ENCODE measurements at places on chromosomes 2 and 18.

DNA sequence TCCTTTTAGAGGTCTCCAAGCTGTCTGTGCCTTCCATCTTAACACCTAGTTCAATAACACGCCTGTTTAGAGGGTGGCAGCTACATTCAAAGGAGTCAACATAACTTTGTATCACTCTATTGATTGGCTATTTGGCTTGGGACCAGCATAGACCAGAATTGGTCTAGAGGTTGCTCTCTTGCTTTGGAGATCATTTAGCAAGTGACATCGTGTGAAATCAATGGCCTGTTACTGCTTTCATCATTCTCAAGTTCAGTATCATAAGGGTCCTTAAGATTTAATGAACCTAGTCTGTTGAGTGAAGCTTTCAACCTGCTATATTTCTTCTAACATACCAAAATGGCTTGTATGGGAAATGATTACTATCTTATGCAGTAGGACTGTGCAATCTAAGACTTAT, 768.2 kb downstream of the NRXN1 start:
- no peak for DNase-seq

- DNase-seq, result no peak
Measured at GRCh38 chr2:187307606-187308005, 140.4 kb downstream of the CALCRL start.

- no peak for DNase-seq
Measured at GRCh38 chr2:88666576-88666975, 24.9 kb upstream of the RPIA start.

GRCh38 chr2:230869914-230870543, 5.3 kb downstream of the ITM2C start:
- DNase-seq, result no peak

GRCh38 chr2:203033395-203033794, 18.7 kb downstream of the NBEAL1 start:
- DNase-seq, result no peak

DNA sequence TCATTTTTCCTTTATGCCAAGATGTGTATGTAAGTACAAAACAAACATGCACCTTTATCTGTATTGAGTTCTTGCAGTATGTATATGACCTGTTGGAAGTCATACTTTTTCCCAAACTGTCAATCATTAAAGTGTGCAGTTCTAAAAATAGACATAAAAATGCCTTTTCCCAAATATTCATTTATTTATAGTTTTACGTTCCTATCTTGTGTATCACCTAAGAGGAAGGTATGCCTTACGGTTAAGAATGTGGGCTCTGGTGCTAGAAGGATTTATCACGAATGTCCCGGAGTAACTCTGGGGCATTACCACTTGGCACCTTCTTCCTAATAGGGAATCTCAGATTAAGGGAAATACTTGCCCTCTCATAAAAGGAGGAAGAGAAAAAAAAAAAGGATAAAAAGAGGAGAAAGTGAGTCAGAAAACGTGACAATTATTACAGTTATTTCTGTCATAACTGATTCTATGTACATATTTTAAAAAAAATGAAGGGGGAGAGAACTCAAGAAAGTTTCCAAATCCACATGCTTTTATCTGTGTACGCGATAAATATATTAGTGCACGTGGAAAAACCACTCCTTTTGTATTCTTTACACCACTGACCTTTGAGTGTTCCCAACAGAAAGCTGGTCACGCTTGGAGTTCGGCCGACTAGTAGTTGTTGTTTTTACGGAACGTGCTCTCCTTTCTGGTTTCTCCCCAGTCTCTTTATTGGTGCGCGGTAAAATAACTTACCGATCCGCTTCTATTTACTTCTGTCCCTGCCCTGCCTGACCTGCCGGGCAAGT, 721 bp downstream of the MCEE start:
- no peak for DNase-seq

DNA sequence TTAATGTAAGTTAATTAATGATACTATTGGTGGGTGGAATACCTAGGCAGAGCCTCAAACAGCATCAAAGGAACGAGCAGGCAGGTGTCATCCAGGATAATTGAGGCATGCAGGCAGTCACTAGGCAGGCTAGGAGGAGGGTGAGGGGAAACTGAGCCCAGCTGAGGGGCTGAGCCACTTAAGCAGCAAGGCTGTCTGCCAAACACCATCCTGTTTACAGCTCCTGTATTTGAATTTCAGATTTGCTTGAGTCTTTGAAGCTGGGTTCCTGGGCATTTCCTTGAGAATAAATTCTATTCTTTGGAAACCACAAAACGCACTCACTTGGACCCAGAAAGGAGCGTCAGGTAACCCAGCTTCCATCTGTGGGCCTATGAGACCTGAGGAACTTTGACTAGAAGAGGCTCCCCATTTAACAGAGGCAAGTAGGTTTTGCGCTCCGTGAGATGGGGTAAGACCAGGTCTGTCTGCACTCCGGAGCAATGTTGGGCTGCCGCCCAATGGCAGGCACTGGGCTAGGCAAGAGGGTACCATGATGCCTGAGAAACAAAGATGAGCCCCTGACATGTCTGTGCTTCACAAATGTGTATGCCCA, 2.0 kb downstream of the EDAR start:
- DNase-seq, result no peak

DNA sequence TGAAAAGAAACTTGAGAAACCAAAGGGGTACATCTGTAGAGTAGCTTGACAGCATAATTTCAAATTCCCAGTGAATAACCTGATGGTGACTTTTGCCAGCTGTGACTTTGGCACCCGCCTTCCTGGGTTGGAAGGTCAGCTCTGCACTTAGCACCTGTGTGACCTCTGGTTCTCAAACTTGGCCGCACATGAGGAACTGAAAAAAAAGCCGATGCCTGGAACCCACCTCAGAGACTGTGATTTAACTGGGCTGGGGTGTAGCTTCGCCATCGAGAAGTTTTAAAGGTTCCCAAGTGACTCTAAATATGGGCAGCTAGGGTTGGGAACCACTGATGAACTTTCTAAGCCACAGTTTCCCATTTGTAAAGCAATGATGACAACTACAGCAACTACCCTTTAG, 6.5 kb downstream of the EFEMP1 start:
- DNase-seq, result no peak

DNA sequence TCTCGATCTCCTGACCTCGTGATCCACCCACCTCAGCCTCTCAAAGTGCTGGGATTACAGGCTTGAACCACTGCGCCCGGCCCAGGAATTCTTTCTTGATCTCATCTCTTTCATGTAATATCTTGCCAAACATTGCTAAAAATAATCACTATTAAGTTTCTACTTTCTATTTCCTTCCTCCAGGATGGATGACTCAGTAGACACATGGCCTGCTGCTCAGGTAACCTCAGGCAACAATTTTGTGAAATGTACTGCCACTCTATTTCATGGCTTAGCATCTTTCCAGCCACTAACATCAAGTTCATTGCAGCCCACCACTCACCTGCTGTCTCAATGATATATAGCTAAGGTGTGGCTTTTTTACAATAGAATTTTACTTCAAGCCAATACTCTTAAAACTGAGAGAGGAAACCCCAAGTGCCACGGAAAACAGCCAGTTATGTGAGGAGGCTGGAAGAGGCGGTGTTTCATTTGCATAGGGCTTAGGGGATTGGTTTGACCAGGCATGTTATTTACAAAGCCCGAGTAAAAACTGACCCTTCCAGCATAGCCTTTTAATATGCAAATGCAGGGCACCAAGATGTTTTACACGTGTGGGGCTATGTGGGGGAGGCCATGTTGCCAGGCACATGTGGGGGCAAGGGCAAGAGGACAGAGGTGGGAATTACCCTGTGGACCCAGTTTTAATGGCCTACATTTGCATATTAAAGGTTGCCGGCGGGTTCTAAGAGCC, 11.3 kb upstream of the SUMO1 start:
- DNase-seq, result no peak

DNA sequence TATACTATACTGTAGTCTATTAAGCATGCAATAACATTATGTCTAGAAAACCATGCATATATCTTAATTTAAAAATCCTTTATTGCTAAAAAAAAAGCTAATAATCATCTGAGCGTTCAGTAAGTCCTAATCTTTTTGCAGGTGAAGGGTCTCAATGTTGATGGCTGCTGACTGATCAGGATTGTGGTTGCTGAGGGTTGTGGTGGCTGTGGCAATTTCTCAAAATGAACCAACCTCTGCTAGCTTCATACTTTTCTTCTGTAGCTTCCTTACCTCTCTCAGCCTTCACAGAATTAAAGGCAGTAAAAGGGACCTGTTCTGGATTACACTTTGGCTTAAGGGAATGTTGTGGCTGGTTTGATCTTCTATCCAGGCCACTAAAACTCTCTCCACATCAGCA, 235.8 kb downstream of the NBAS start:
- DNase-seq, result no peak

DNA sequence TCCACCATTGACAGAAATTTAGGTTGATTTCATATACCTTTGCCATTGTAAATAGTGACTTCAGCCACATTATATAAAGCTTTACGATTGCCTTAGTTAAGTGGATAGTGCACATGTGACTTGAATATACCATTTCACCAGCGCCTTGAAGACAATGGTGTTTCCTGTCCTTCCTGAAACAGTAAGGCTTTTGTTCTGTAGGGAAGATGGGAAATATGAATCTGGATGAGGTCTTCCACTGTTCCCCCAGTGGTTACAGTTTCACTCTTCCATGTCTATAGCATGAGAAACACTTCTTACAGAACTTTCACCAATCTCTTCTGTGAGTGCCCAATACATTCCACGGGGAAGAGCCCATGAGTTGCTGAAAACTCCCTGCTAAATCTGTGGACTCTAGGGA, 240.5 kb downstream of the TRIB2 start:
- DNase-seq, result no peak

- no peak for DNase-seq
Measured at GRCh38 chr2:12897181-12897580, 180.4 kb downstream of the TRIB2 start.

- DNase-seq, result no peak
Measured at GRCh38 chr2:57490741-57491140, 555.9 kb upstream of the VRK2 start.

DNA sequence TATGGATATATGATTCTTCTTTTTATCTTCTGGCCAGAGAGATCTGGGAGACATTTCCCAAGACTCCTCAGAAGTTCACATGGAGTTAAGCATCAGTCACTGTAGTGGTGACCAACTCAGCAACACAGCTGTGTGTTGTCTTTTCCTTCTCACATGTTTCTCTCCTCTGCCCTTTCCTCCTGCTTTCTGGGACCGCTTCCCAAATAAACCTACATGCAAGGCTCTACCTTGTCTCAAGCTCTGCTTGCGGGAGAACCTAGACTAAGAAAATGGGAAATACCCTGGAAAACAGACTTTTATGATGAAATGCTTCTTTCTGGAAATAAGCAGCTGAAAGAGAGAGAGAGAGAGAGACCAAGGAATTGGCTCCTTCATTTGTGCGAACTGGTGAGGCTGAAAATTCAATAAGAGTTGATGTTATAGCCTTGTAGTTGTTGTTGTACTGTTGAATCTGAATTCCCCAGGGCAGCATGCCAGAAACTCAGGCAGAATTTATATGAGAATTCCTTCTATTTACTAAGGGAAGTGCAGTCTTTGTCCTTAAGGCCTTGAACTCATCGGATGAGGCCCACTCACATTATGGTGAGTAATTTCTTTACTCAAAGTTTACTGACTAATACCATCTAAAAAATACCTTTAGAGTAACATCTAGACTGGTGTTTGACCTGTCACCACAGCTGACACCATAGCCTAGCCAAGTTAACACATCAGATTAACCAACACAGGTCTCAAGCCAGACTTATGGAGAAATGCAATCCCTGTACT, 22.7 kb upstream of the DSC1 start:
- DNase-seq, result no peak

DNA sequence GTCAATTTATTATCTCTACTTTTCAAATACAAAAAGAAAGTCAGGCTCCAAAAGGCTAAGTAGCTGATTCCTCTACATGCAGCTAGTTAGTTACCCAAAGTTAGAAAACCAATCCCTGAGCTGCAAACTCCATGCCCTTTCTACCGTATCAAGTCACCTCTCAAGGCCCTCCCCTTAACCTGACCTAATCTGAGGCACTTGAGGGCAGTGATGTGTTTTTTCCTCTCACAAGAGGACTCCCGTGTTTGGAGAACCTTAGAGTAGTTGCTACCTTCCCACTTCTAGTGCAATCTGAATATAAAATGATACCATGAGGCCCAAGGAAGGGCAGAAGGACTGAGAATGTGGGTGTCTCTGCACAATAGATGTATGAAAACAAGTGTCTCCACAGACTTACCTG, 907.9 kb upstream of the CELF4 start:
- DNase-seq, result no peak

DNA sequence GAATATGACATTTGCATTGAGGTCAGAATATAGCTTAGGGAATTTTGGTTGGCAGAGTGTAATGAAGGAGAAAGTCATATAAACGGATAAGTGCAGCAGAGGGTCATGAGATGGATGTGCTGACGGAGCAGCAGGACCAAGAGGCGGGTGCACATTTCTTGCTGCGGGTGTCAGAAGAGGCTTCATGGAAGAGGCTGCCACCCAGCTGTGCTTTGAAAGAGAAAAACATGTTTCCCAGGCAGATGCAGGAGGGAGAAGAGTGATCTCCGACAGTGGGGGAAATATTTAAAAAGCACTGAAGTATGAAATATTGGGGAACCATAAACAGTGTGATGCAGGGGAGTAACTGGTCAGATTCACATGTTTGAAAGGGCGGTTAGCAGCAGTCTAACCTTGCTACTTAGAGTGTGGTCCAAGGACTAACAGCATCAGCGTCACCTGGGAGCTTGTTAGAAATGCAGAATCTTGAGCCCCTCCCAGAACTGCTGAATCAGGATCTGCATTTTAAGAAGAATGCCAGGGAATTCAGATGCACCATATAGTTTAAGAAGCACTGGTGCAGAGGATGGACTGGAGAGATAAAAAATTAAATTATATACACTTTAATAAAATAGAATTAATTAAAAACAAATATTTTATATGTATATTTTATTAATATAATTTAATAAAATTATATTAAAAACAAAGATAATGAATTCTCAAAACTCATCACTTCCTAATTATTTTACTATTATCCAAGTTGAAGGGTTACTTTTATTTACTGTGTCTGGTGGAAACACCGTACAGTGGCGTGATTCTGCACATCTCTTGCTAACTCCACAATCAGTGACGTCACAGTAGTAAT, 36.1 kb upstream of the SCYGR1 start:
- no peak for DNase-seq
